SJSA1 (cell line): ENCODE measurements at places on chromosomes 11 and 22. TPM values are rescaled to one million over a fixed set of nuclear protein-coding genes. Genes with fewer than 3 reads are reported as not detected.

DNA sequence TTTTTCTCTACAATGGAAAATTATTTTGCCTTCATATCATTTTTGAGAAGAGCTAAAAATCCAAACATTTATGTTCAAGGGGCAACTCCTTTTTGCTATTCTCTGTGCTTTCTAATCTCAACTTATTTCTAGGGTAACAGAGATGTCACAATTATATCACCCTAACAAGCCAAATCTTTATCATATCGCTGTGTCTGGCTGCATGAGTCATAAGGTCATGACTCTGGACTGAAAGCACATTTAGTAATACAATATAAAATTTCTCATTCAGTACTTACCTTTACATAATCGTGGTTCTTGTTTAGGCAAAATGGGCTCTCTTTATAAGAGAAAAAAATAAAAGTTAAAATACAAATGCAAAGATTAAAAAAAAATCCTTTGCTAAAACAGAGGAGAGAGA is 326.0 kb downstream of the CASP12 start:
- DNase-seq, result no peak
- no peak overlapping the region for H3K27ac ChIP-seq
- H3K4me3 ChIP-seq, result no peak overlapping the region

DNA sequence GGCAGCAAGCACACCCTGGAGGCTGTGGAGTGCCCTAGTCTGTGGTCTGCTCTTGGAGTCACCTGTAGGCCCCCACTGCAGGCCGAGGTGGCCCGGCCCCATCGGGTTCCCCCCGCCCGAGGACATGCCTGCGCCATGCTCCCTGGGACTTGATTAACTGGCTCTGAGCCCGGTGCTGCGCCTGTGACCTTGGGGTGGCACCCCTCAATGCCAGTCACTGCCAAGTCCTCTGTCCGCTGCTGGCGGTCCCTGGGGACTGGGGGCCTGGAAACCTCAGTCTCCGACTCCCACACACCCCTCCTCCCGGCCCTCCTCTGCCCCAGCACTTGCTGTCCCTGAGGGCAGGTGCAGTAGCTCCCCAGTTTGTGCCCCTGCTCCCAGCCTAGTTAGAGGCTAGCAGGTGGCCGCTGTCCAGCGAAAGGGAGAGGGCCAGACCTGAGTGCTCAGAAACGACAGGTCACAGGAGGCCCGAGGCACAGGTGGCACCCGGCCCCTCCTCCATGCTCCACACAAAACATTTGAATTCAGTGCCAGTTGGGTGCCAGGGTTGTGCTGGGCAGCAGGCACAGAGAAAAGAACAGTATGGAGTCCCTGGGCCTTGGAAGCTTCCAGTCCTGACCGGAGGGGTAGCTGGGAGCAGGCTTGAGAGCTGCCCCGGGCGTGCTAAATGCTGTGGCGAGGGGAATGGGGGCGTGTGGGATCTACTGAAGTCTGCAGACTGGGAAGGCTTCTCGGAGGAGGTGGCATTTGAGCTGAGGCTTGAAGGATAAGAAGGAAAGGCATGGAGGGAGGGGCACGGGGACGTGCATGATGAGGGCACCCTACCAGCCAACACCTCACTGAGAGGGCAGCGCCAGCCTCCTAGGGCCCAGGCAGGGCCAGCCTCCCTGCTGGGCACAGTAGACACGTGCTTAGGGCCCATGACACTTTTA is 16.4 kb upstream of the FLRT1 start:
- H3K27me3 ChIP-seq, result no peaks in the 10 kb centered on the region
- DNase-seq, result no peak
- no peaks in the 10 kb centered on the region for H3K36me3 ChIP-seq
- H3K4me1 ChIP-seq, result no peaks in the 10 kb centered on the region
- H3K27ac ChIP-seq, result no peak overlapping the region
- H3K4me3 ChIP-seq, result no peak overlapping the region

GRCh38 chr22:41770715-41771468 is 29.6 kb upstream of the CCDC134 start:
- no peaks in the 10 kb centered on the region for H3K4me1 ChIP-seq
- H3K36me3 ChIP-seq, result no peaks in the 10 kb centered on the region
- no peaks in the 10 kb centered on the region for H3K27me3 ChIP-seq
- H3K4me3 ChIP-seq, result no peak overlapping the region
- H3K27ac ChIP-seq, result no peak overlapping the region

DNA sequence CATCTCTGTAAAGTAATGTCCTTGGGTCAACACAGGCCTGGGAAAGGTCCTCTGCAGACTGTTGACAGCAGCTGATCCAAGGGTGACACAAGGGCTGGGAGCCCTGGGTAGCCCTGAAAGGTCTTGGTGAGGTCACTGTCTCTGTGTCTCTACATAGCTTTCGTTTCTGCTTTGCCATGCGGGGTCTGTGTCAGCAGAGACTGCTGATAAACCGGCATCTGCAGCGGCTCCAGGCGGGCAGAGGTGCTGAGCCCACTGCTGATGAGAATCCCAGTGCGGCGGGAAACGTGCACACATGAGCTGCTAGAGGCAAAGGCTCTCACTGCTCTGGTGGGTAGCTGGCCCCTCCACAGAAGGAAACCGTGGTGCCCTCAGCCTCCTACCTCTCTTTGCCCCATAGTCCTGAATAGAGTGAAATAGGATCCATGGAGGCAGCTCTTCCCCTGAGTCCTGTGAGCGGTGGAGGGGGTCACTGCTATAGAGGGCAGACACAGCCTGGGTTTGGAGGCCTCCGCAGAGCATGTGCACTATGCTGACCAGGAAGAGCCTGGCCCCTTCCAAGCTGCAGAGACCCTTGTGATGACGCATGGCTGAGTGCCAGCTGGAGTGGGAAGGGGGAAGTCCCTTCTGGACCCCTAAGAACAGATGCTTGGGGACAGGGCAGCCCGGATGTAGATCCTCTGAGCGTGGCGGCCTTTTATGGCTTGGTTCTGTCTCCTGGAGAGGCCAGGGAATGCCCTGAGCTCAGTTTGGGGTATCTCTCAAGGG is 17.8 kb upstream of the ST3GAL4 start:
- peaks cover 7% of the 10 kb centered on the region; the same call in 1 of the 2 replicates for H3K36me3 ChIP-seq
- no peak overlapping the region for H3K4me3 ChIP-seq
- peaks cover 39% of the 10 kb centered on the region for H3K4me1 ChIP-seq
- DNase-seq, result no peak
- H3K27me3 ChIP-seq, result no peaks in the 10 kb centered on the region
- no peak overlapping the region for H3K27ac ChIP-seq

DNA sequence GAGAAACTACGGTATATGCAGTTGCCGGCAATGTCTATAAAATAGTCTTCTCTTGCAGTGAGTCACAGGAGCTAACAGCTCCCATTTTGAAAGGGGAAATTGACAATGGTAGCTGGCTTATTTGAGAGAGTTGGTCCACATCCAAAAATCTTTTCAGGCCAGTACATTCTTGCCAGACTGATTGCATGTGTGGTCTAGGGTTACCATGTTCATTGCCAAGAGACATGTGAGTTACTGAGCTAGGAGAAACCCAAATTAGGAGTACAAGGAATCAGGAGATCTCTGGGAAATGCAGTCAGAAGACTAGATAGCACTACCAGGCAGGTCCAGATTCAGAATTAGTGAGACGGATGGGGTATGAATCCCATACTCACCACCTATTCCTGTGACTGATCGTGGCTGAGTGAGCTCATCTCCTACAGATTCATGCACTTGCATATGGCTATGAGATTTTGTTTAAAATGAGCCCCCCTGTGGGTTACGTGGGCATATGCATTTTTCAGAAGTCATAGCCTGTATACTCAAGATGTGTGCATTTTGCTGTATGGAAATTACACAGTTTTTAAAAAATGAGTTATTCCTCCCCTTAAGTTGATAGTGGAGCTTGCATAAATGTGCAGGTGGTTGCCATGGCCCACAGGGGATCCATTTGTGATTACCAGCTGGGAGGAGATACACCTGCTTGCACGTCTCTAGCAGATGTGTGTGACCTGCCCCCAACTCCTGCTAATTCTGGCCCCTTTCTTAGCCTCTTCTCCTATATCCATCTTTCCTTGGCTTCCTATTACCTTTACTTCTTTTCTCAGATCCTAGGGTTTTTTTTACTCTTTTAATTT is 102.7 kb downstream of the COMMD9 start:
- H3K4me1 ChIP-seq, result peaks cover 16% of the 10 kb centered on the region
- DNase-seq, result no peak
- H3K4me3 ChIP-seq, result no peak overlapping the region
- H3K27me3 ChIP-seq, result no peaks in the 10 kb centered on the region

- H3K27ac ChIP-seq, result no peak overlapping the region
- peak; percentile 47 for DNase-seq
- H3K4me3 ChIP-seq, result no peak overlapping the region
- no peaks in the 10 kb centered on the region for H3K36me3 ChIP-seq
Measured at GRCh38 chr11:2266586-2267305, 3.6 kb downstream of the ASCL2 start.

DNA sequence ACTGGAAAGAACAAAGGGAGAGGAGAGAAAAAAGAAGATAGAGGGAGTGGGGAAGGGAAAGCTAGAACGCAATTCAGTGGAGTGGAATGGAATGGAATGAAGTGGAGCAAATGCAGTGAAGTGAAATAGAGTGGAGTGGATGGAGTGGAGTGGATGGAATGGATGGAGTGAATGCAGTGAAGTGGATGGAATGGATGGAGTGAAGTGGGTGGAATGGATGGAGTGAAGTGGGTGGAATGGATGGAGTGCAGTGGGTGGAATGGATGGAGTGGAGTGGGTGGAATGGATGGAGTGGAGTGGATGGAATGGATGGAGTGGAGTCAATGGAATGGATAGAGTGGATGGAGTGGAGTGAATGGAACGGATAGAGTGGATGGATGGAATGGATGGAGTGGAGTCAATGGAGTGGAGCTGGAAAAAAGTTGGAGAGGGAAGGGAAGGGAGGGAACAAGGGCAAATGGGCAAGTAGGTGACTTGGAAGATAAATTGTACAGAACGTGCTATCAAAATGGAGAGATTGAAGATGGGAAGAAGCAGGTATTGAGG is 13.9 kb downstream of the IFITM10 start:
- H3K4me1 ChIP-seq, result no peaks in the 10 kb centered on the region
- no peaks in the 10 kb centered on the region for H3K36me3 ChIP-seq
- DNase-seq, result no peak
- H3K4me3 ChIP-seq, result no peak overlapping the region
- H3K27ac ChIP-seq, result no peak overlapping the region
- no peaks in the 10 kb centered on the region for H3K27me3 ChIP-seq

DNA sequence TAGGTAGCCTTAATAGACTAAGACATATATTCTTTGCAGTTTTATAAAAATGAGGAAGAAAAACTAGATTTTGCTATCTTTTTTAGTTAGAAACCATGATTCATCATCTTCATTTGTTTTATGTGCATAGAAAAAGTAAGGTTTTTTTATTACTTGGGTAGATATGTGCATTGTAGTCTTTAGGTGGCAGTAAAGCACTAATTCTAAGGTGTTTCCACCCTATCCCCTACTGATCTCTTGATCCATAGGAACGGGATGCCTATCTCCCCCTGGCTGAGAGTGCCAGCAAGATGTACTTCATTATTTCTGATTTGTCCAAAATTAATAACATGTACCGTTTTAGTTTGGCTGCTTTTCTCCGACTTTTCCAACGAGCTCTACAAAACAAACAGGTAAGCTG is 148.1 kb downstream of the DYNC2H1 start:
- no peak for DNase-seq
- no peaks in the 10 kb centered on the region for H3K4me1 ChIP-seq
- H3K4me3 ChIP-seq, result no peak overlapping the region

Gene TSGA10IP
- not detected in 2 replicates for total RNA-seq

Gene OR8A1
- total RNA-seq, result not detected in 2 replicates

Gene SLC17A6
- not detected in 2 replicates for total RNA-seq

Gene HPX
- 0.32 TPM in 1 of 2 replicates, not detected in the other for total RNA-seq

Gene MRGPRE
- total RNA-seq, result not detected in 2 replicates

Gene NRGN
- total RNA-seq, result 2.9 and 5.2 TPM in 2 replicates

Gene SLC22A24
- not detected in 2 replicates for total RNA-seq

Gene MMP12
- 0.05 TPM in 1 of 2 replicates, not detected in the other for total RNA-seq

Gene LINC01488
- 0.05 TPM in 1 of 2 replicates, not detected in the other for total RNA-seq
